ENCODE measurements at places on chromosomes 13 and 19.

DNA sequence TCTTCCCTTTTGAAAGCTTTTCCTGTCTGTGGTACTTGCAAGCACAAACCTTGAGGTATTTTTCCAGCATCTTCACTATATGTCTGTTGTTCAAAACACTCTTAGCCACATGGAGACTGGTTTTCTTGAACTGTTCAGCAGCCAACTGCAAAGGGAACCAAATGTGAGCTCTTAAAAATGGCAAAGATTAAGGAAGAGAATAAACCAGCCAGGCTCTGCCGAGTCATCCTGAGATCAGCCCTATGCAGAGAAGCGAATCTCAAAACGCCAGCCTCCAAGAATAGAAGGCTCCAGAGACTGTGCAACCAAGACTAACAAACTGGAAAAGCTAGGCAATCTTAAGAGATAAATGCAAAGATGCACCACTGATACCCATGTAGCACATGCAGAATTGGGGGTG is 20.7 kb downstream of the AKAP8 start:
- DNase-seq, result no peak

DNA sequence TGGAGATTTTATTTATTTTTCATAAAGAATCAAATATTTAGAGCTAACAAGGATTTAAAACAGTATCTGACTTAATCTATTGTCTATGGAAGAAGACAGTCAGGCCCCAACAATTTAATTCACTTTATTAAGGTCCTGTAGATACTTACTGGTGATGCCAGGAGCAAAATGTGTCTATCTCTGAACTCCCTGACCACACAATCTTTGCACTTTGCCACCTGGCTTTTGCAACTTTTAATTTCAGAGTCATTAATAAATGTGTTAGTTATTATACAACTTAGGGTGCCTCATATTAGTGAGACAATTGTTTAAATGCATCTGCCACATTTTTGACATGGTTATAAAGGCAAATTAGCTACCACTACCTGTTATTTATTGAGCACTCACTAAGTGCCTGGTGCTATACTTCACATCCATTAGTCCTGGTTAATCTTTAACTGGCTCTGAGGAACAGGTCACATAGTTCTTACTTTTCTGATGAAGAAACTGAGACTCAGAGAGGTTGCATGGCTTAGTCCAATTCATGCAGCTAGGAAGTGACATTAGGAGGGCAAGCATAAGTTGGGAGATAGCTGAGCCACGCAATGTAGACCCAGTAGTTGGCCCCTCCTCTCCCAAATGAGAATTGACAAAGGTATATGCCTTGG is 297.9 kb downstream of the DCT start:
- no peak for DNase-seq

DNA sequence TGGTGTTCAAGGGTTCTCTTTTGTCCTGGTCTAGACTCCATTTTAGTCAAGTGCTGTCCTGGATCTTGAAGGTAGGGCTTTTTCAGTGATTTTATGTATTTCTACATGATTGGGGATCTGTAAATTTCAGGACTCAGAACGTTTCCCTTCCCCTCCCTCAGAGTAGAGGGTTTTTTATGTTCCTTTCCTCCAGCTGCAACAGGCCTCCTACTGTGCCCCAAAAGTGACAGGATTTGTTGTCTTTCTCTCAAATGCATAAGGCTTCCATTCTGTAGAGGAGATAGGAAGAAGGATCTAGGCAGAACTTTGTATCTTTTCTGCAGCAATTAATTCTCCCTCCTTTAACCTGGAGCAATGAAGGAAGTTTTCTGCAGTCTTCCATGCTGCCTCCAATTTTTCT is 251.3 kb downstream of the MAB21L1 start:
- DNase-seq, result no peak

GRCh38 chr19:34173193-34173956 is 1.1 kb downstream of the LSM14A start:
- no peak for DNase-seq

DNA sequence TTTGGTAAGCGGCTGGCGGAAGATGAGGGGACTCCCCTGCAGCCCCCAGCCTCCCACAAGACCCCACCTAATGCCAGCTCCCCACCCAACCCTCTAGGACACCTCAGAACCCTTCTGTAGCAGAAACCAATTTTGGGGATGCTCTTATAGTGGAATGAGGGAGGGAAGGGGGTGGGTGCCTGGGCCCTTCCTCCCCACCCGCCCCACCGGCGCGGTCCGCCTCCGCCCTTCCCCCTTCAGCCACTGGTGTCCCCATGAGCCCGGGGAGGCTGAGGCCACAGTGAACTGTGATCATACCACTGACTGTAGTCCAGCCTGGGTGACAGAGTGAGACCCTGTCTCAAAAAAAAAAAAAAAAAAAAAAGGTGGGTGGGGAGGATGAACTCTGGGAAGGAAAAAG is 16.2 kb downstream of the TLE6 start:
- DNase-seq, result no peak

DNA sequence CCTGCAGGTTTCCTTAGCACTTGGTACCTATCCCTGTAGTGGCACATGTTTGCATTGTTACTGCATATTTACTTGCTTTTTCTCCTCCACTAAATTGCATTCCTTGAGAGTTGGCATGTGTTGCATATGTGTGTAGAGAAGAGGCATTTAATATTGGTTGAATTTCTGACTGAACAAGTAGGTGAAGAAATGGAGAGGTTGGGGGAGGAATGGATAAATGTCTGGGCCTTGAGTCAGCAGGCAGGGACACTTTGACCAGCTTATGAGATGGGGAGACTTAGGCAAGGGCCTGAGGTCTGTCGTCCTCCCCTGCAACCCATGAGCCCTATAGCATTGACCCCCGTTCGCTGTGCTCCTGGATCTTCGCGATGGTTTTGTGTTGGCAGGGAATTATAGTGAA is 2.0 kb upstream of the GPR18 start:
- no peak for DNase-seq

- no peak for DNase-seq
Measured at GRCh38 chr19:28420811-28421550, 792.0 kb downstream of the UQCRFS1 start.

- DNase-seq, result no peak
Measured at GRCh38 chr13:35818633-35819067, 312.5 kb downstream of the DCLK1 start.

DNA sequence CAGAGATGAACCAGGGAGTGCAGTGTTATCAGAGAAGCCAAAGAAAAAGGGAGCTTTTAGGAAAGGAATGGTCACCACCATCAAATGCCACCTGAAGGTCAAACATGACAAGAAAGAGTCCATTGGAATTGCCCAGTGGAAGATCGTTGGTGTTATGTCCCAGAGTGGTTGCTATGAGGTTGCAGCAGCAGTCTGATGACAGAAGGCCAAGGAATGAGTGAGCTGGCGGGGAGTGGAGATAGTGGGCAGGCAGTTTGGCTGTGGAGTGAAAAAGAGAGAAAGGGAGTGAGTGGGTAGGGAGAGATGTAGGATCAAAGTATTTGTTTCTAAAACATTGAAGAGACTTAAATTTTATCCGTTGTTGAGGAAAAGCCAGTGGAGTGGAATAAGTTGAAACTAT is 117.4 kb upstream of the WASF3 start:
- no peak for DNase-seq

DNA sequence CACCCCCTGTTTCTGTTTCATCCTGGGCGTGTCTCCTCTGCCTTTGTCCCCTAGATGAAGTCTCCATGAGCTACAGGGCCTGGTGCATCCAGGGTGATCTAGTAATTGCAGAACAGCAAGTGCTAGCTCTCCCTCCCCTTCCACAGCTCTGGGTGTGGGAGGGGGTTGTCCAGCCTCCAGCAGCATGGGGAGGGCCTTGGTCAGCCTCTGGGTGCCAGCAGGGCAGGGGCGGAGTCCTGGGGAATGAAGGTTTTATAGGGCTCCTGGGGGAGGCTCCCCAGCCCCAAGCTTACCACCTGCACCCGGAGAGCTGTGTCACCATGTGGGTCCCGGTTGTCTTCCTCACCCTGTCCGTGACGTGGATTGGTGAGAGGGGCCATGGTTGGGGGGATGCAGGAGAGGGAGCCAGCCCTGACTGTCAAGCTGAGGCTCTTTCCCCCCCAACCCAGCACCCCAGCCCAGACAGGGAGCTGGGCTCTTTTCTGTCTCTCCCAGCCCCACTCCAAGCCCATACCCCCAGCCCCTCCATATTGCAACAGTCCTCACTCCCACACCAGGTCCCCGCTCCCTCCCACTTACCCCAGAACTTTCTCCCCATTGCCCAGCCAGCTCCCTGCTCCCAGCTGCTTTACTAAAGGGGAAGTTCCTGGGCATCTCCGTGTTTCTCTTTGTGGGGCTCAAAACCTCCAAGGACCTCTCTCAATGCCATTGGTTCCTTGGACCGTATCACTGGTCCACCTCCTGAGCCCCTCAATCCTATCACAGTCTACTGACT is at the start of gene KLK3:
TSS of gene KLK3 (plus strand) at position 280 of the 775 bp plus-strand sequence. CDS start at position 321, 41 bp downstream.
- DNase-seq, result no peak

DNA sequence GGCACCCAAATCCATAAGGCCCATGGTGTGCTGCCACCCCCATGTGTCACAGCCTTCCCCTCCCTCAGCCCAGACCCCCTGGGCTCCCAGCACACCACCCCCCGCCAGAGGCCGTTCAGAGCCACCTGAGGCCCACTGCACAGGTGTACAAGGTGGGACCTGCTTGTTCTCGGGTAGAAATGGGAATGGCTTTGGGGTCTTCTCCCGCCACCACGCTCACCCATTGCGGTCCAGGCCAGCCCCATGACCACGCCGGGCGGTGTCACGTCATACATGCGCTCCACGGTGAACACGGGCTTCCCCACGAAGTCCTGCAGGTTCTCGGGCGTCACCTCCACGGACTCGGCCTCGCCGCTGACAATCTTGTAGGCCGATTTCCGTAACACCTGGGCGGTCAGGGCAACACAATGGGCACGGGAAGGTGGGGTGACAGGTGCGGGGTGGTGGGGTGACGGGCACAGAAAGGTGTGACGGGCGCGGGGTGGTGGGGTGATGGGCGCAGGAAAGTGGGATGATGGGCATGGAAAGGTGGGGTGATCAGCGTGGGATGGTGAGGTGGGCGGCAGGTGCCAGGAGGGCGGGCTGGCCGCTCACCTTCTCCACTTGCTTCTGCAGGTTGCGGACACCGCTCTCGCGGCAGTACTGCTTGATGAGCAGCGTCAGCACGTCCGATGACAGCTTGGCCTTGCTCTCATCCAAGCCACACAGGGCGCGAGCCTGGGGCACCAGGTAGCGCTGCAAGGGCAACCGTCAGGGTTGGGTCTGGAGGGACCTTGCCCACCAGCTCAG is 4.3 kb downstream of the RPL36 start:
- DNase-seq, result no peak

GRCh38 chr19:51224163-51224641 is 678 bp upstream of the CD33 start:
- no peak for DNase-seq

GRCh38 chr19:5880604-5881078 is 10.3 kb upstream of the FUT5 start:
- no peak for DNase-seq

GRCh38 chr13:43980587-43980986 is 100.9 kb downstream of the LACC1 start:
- DNase-seq, result no peak

DNA sequence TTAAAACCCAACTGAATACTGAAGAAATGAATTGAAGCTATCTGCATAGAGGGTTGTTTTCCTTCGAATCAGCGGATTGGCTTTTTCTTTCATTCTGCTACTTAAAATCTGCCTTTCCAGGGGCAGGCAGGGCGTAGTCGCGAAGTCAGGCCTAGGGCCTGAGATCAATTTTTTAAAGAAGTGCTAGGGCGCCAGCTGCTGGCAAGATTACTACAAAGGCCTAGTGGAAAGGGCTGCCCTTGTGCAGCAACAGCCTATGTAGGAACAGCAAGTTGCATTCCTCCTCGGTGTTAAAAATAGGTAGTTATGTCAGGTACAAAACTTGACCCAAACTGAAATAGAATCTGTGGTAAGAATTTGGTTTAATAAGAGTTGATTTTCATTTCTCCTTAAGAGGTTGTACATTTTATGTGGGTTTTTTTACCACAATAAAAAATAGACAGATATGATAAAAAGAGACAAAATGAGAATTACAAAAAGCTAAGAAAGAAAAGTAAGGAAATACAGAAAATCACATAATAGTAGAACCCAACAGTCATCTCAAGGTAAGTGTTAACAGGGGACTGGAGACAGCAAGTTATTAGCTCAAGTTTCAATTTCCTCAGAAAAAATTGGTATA is 9.5 kb upstream of the URAD start:
- DNase-seq, result peak; percentile 9

DNA sequence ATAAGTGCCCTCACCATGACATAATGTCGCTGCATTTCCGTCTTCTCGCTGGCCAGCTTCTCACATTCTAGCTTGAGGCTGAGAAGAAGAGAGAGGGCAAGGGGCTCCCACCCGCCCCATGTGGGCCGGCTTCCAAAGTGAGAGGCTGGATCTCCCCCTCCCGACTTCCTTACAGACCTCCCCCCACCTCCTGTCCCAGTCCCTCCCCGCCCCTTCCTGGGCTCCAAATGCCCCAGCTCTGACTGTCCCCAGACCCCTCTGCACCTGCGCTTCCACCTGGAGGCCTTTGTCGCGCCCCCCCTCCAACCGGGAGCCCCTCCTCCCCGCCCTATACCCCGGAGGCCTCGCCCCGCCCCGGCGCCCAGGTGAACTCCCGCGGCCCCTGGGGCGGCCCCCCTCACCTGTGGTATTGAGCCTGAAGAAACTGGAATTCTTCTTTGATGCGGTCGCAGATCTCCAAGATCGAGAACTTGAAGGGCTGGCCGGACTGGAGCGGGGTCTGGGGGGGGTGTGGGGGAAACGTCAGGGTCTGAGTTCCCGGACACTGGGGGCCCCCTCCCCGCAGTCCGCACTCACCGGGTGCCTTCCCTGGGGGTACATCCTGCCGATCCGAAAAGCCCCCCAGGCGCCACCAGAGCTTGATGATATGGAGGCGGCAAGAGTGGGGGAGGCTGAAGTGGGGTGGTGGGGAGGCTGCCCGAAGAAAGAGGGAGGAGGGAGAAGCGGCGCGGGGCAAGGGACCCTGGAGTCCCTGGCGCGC is 595 bp downstream of the TLE2 start:
- no peak for DNase-seq

DNA sequence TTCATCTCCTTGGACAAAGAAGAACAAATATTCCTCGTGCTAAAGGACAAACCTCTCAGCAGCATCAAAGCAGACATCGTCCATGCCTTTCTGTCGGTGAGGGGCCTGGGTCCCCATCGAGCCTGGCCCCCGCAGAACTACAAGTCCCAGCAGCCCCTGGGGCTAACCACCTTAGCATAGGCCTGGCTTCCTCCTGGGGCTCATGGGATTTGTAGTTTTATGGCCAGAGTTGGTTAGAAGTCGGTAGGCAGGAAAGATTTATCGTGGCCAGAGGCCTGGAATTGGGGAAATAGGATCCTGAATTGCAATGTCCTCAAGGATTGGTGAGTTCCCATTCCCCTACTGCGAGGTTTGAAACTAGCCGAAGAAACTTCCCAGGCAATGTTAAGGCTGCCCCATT is 19.6 kb downstream of the TMEM150B start:
- DNase-seq, result peak; percentile 11

GRCh38 chr19:7823686-7824301 is 6.2 kb upstream of the EVI5L start:
- DNase-seq, result no peak

Data from NCI-H1092 (cell line).